ENCODE measurements at places on chromosomes 5 and 9.

DNA sequence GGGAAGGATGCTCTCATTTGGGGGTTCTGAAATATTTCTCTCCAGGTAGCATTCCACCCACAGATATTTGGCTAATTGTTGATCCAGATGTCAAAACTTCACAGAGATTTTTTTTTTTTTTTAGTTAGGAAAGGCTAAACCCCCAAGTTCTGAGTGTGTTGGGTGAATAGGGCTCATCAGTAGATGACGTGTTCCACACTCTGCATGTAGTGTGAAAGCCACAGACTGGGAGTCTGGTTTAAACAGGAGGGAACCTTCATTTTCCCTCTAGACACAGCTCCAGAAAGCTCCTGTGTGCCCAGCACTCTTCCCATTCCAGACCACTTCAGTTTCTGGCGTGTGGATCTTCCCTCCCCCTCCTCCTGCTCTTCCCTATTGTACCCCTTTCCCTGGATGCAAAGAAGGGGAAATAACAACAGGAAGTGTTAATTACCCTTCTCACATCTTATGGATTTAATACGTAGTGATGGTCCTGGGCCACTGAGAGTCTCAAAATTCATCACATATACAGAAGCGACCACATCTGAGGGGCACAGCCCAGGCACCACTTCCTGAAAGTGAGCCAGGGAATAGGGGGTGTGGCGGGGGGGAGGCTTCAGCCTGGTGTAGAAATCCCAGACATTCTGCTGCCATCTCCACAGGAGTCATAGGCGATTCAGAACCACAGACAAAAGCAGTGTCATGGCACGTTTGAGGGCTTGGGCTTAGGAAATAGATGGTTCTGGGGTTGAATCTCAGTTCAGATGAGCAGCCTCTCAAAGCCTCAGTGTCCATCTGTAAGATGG is 65.1 kb downstream of the DAP start:
- DNase-seq: no peak

GRCh38 chr5:11650936-11651335 is 253.3 kb downstream of the CTNND2 start:
- no peak for DNase-seq

DNA sequence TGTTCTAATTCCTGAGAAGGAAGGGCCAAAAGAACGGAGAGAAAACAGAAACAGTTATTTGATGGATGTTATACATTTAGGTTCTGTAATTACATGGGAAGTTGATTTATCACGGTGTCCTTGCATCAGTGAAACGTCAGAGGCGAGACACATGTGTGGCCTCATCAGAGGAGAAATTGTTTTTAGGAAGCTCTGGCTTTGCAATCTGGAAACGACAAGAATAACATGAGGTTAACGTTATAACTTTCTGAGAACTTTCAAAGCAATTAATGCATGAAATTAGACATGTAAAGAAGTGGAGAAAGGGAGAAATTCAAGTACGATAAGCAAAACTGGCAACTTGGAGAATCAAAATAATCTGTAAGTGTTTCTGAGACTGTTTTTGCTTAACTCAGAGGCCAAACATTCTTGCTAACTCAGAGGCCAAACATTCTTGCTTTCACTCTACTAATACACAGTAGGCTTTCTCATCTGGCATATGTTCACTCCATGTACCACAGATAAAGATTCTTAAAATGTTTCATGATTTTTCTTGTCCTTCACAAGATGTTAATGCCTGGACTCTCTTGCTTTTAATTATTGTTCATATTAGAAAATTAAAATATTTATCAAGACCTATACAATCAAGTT is 933.0 kb downstream of the TLE4 start:
- no peak for DNase-seq

- no peak for DNase-seq
Measured at GRCh38 chr5:1240496-1241260, 15.5 kb downstream of the SLC6A18 start.

- DNase-seq: no peak
Measured at GRCh38 chr9:91034521-91034920, 232.9 kb downstream of the SYK start.

DNA sequence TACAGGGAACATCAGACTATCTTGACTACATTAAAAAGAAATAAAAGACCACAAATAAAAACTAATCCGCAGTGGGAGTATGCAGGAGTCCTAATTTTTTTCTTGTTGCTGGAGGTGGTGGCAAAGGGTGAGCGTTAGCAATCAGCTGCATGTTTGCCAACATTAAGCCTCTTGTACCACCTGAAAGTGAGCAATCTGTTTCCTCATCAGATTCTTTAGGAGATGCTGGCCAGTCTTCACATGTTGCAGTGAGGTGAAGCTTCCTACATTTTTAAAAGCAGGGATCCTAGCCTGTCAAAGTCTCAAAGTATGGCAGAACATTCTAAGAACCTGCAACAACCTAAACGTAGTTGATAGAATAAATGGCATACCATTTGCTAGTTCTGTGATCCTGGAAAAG is 162.2 kb upstream of the MEF2C start:
- DNase-seq: no peak

DNA sequence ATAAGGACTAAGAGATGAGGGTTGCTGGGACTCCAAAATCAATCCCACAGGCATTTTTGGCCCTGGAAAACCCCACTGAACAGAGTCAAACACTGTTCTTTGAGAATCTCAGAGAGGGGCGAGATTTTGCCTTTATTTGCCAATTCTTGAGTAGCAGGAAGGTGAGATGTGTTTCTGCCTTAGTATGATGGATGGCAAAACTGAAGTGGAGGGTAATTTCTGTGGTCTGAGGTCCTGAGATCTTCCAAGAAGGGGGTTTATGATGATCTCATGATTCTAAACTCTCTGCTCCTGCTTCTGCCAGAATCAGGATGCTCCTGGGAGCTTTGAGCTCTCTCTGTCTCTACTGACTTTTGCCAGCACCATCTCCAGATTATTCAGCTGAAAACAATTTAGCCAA is 174.8 kb upstream of the CLINT1 start:
- DNase-seq: no peak

- DNase-seq: no peak
Measured at GRCh38 chr9:116208417-116209232, 55.0 kb downstream of the PAPPA start.

- DNase-seq: no peak
Measured at GRCh38 chr9:108412755-108413154, 443.0 kb downstream of the ACTL7B start.

DNA sequence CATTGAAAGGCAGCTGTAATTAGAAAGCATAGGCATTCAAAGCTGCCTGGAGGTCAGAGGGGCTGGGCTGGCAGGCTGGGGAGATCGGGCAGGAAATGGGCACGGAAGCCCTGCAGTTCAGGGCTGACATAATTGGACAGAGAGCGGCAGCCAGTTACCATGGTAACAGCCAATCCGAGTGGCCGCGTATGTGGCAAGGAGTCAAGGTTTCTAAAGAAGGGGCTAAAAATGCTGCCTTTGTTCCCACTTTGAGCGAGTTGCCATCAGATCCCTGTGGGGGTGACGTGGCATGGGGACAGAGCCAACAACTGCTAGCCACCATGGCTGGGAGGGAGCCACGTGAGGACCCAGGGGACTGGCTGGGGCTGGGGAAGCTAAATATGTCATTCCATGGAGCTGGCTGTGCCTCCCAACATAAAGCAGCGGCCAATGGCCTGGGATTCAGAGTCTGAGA is 44.7 kb upstream of the NDFIP1 start:
- peak; percentile 86 for DNase-seq

GRCh38 chr5:14665949-14666348 is 1.4 kb downstream of the OTULIN start:
- DNase-seq: no peak
